ENCODE measurements at places on chromosomes 1 and 21.

GRCh38 chr1:219542828-219543518 is 69.9 kb downstream of the ZC3H11B start:
- no peak for DNase-seq

DNA sequence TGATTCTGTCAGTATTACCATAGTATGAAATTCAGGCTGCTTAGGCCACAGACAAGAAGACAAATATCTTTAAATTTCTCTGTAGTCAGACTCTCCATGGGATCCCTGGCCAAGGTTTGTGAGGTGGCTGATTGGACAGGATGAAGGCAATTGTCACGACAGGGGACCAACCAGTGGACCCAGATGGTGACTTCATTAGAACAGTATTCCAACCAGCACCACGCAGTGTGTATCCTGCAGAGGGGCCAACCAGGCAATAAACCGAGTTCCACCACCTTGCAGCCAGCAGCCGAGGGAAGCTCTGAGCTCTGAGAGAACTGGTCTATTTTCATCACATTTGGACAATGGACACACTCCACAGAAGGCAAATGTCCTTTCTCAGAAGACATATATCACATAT is 16.1 kb downstream of the DSCAM start:
- no peak for DNase-seq

- no peak for DNase-seq
Observed at GRCh38 chr1:36982709-36983108, 51.6 kb downstream of the GRIK3 start.

- no peak for DNase-seq
Observed at GRCh38 chr1:221759436-221759835, 17.5 kb upstream of the DUSP10 start.

Measured in HCEC 1CT (cell line).